Activated naive CD8-positive, alpha-beta T cell treated with anti-CD3 and anti-CD28 coated beads, Interleukin-2, amount 50 U/mL, for 16 hours (primary cell): ENCODE measurements at places on chromosomes 4 and X.

DNA sequence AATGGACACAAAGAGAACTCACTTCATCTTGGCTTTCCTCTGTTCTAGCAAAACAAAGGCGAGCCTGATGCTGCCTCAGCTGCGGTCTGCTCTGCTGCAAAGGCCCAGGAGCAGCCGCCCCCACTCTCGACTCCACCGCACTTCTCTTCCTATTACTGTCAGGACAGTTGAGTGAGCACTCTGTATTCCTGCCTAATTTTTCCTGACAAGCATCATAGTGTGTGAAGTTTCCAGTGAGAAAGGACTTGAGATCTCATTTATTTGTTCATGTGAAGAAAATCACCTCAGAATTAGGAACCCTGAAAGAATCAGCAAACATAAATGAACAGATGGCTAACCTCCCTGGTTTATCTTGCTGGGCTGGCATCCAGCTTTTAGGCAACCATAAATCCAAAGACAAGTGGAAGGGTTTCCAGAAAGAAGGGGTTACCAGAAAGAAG lies 15.6 kb downstream of the SCARB2 start:
- no peak for DNase-seq

DNA sequence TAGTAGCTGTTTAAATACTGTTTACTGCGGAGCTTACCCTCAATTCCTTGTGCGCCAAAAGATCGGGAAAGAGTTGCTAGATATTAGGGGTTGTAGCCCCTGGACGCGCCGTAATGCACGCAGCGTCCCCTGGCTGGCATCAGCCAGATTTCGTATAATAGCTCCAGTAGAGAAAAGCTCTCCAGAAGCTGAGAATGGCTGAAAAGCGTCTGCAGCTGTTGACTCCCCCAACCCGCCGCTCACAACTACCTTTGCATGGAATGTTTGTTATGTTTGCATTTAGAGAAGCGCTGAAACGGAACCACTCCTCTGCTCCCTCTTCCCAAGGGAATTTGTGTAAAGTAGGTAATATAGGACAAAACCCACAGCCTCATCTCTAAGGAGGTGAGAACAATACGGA lies 3.7 kb downstream of the DOCK11 start:
- no peak for DNase-seq

GRCh38 chr4:145348291-145348690 lies 133.4 kb upstream of the SMAD1 start:
- no peak for DNase-seq

DNA sequence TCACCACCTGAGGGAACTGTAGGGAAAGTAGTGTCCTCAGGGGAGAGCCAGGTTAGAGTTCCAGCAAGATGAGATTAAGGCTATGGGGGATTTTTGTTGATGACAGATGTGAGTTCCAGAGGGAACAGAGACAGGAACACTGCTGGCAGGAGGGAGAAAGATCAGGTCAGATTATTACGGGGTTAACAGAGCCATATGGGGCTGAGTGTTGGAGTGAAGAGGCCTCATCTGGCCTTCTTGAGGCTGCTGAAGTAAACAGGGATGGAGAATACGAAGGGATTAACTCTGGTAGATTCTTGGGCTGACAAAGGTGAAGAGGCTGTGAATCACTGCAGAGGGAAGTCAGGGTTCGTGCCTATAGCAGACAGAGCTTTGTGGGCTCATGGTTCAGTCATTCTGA lies 47.9 kb upstream of the POU4F2 start:
- DNase-seq, result no peak

- no peak for DNase-seq
Observed at GRCh38 chrX:38923451-38923969, 122.3 kb downstream of the MID1IP1 start.

DNA sequence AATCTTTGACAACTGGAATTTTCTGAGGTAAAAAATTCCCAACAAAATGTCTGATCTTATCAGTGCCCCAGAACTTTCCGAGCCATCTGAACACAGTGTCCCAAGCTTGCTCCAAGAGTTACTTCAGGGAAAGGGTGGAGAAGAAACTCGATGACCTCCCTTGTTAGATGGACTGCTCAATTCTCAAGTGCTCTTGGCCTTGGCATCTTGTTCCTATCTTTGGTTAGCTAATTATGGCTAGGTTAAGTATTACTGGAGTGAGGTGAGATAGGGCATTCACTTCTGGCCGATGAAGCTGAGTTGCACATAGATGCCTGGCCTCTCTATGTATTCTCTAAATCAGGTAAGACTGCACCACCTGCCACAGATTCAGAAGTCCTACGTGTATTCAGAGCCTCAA lies 9.1 kb upstream of the S100G start:
- no peak for DNase-seq

DNA sequence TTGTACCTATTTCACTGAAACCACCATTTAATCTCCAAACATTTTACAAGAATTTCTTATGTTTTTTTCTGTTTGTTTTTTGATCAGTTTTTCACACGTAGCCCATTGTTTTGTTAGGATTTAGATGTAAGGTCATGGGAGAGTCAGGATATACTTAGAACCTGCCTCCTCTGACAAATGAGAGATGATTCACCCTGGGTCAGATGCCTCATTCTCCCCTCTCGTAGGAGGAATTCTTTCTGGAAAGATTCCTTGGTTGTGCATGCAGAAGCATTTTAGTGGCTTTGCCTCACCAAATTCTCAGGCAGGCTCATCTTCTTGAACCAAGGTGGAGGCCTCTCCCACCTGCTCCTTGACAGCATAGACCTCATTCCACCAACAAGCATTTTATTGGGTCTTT lies 599.3 kb downstream of the SPRY1 start:
- no peak for DNase-seq

GRCh38 chr4:70657326-70657725 lies 9.0 kb downstream of the JCHAIN start:
- DNase-seq, result no peak

GRCh38 chr4:111873801-111874200 lies 271.5 kb upstream of the FAM241A start:
- no peak for DNase-seq

GRCh38 chrX:120653000-120653399 lies 23.1 kb upstream of the C1GALT1C1 start:
- no peak for DNase-seq

DNA sequence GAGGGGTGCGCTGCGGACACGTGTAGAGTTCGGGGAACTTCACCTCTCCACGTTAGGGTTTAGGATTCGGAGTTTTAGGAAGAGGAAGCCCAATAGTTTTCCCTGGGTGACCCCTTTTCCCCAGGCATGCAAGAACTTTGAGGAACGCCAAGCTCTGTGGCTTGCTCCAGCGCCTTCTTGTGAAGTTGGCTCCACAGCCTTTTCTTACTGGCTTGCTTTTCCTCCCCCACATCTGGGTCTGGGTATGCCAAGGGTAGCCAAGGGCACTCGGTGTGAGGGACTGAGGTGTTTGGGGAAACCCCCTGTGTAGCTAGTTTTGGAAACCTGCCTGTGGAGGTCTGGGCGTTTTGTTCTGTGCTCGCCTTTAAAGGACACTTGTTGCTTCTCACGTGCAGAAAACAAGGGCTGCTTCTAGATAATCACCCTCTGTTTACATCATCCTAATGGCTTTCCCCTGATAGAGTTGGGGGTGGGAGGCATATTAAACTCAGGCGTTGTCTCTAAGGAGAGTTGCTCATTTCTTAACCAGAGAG lies 746 bp downstream of the EDNRA start:
- no peak for DNase-seq

DNA sequence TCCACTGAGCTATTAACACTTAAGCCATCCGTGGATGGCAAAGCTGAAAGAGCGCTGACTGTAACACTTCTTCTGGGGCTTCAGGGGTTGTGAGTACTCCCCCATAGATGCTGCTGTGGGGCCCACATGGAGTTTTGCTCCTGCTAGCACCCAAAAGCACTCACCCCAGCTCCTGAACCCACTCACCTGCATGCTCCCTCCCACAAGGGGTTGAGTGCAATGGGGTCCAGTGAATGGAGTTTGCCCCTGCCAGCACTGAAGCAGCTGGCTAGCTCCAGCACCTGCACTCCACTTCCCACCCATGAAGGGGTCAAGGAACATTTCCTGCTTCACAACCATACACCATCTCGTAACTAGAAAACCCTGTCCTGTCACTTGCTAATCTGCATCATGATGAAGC lies 78.9 kb downstream of the IL21 start:
- DNase-seq, result no peak

DNA sequence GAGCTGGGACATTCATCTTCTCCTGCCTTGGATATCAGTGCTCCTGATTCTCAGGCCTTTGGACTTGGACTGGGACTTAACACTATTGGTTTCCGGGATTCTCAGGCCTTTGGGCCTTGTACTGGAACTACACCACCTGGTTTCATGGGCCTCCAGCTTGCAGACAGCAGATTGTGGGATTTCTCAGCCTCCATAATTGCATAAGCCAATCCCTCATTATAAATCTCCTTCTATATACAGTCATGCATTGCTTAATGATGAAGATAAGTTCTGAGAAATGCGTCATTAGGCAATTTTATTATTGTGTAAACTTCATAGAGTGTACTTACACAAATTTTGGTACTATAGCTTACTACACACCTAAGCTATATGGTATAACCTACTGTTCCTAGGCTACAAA lies 8.9 kb upstream of the CCNG2 start:
- no peak for DNase-seq

GRCh38 chrX:71143508-71143907 lies 1.1 kb upstream of the NLGN3 start:
- no peak for DNase-seq

GRCh38 chr4:57053508-57053907 lies 56.7 kb downstream of the IGFBP7 start:
- DNase-seq, result no peak

GRCh38 chrX:139213241-139213709 lies 317.3 kb upstream of the F9 start:
- DNase-seq, result no peak

- no peak for DNase-seq
Observed at GRCh38 chr4:16438986-16439385, 212.7 kb upstream of the TAPT1 start.

GRCh38 chr4:6898763-6899162 lies 10.9 kb upstream of the TBC1D14 start:
- DNase-seq, result no peak

DNA sequence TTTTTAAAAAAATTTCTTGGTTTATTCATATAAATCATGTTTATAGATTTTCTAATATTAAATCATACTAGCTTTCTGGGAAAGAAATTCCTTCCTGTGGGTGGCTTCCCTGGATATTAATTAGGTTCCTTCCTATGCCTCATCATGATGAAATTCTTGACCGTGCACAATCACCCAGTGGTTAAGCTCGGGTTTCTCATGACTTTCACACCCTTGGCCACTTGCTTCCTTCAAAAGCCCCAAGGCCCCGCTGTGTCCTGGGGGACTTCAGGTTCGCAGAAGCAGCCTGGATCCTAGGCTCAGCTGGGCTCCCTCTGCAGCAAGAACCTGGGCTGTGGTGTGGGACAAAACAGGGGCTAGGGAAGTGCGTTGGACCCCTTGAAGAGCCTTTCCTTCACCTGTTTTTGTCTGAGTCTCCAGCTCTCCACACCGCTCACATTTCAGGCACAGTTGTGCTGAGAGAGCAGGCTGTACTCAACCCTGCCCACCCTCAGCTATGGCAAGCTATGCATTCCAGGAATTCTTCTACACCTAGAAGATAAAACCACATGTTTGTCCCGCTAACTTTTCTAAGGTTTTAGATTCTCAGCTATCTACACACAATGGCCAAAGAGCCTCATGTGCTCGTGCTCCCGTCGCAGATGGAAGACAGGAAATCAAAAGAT lies 48.9 kb upstream of the TMSB15B start:
- no peak for DNase-seq

DNA sequence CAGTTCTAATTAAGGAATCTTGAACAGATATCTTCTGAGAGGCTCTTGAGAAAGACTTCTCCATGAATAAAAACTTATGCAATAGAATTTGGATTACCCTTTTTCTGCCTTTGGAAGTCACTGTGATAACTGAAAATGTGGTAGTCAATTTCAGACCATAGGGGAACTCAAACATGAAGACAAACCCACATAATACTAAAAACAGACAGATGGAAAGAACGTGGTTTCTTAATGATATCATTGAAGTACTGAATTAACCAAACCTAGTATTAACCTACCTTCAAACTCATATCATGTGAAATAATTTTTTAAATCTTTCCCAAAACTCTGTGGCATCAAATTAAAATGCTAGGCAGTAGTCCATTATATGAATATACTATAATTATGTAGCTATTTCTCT lies 153.5 kb downstream of the CAMK2D start:
- no peak for DNase-seq

- no peak for DNase-seq
Observed at GRCh38 chr4:2869659-2870058, 26.0 kb downstream of the ADD1 start.

- no peak for DNase-seq
Observed at GRCh38 chr4:124206779-124207605, 505.5 kb downstream of the ANKRD50 start.

DNA sequence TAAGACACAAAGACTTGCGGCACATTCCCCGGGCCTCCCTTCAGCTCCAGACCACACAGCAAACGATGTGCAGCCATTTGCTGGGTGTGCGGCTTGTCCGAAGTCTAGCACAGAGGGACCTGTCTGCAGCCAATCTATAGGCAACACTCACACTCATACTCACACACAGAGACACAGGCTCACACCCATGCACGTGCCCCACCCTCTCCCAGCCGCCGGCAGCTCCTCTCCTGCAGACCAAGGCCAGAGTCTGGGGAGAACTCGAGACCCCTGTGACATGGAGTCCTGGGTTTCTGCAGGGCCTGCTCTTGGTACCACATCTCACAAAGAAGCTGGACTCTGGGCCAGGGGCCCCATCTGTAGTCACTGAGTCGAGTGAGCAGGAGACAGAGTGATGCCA lies 245.4 kb upstream of the PSAPL1 start:
- DNase-seq, result no peak

- no peak for DNase-seq
Observed at GRCh38 chrX:130826249-130826648, 76.8 kb downstream of the ENOX2 start.

GRCh38 chr4:109560687-109561461 lies 828 bp downstream of the MCUB start:
- DNase-seq, result no peak

DNA sequence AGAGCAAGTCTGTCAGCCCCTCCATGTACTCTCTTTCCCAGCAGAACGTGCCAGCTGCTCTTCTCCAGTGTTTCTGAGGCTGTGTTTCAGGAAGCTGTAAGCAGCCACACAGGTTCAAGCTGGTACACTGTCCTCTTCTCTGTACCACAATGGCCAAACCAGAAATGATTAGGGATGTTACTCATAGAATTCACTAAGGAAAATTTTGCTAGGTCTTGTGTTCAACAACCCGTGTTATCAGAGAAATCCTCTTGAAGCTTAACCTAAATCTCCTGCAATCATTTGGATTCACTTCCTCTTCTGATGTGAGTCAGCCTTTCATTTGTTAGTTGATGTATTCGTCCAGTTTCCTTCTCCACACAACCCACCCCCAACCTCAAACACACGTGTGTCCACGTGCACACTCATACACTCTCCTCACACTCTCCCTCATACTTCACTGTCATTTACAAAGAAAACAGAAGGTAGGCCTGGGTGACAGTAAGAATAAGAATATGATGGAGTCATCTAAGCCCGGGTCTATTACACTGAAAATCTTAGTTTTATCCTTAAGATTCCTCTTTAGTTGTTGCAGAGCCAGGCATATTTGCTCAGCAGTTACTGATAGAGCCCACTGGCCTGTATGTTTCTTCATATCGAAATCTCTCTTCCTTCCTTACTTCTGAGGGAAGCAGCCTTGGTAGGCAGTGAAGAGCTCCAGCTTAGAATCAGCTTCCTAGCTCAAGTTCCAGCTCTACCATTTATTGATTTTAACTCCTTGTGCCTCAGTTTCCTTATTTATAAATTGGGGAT lies 63.4 kb downstream of the DCUN1D4 start:
- DNase-seq, result no peak
